ENCODE measurements at places on chromosomes 7 and 10.

GRCh38 chr10:22475651-22476600 is 130.6 kb downstream of the SPAG6 start:
- no peak for DNase-seq

DNA sequence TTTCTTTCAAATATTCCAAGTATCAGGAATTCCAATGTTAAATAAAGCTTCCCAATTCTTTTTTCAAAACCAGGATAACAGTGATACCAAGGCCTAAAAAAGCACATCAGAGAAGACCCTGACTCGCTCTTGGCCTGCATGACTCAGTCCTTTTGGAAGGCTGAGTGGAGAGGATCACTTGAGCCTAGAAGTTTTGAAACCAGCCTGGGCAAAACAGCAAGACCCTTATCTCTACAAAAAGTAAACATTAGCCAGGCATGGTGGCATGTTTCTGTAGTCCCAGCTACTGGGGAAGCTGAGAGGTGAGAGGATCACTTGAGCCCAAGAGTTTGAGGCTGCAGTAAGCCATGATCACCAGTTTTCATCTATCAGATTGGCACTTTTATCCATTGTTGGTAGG is 18.7 kb downstream of the NFE2L3 start:
- no peak for DNase-seq

GRCh38 chr7:146090023-146090645 is 26.5 kb upstream of the CNTNAP2 start:
- no peak for DNase-seq

DNA sequence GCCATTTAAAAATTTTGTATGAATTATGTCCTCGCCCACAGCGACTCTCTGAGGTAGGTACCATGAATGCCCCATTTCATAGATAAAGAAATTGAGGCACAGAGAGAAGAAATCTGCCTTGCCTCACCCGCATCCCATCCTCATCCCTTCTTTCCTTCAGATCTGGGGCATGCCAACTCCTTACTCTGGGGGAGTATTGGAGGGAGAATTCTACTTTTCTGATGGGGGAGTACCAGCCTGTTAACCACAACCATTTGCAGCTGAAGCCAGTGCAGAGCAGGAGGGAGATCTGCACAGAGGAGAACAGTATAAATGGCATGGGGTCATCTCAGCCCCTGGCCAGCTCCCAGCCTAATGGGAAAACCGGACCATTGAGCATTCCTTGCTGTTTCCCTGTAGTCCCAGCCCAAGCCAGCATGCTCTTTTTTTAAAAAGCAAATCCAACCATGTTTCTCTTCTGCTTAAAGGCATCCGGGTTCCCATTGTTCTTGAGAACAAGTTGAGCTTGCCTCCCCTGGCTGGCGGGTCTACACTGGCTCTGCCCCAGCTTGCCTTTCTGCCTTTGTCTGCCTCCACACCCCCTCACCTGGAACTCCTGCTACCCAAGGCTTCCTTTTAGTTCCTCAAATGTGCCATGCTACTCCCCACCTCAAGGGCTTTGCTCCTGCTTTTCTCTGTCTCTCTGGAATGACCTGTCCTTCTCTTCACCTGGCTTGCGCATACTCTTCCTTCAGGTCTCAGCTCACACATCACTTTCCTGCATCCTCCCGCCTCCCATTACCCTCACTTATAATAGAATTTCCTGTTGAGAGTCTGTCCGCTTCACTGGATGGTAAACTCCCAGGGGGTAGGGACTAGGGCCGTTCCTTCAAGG is 8.8 kb upstream of the ZNF503 start:
- DNase-seq, result no peak

GRCh38 chr10:7274293-7274692 is 136.5 kb downstream of the SFMBT2 start:
- DNase-seq, result no peak

GRCh38 chr10:35637462-35637861 is 4.6 kb downstream of the FZD8 start:
- DNase-seq, result no peak

- DNase-seq, result no peak
These were observed 51.0 kb upstream of the OSBPL3 start for GRCh38 chr7:25031007-25031406.

DNA sequence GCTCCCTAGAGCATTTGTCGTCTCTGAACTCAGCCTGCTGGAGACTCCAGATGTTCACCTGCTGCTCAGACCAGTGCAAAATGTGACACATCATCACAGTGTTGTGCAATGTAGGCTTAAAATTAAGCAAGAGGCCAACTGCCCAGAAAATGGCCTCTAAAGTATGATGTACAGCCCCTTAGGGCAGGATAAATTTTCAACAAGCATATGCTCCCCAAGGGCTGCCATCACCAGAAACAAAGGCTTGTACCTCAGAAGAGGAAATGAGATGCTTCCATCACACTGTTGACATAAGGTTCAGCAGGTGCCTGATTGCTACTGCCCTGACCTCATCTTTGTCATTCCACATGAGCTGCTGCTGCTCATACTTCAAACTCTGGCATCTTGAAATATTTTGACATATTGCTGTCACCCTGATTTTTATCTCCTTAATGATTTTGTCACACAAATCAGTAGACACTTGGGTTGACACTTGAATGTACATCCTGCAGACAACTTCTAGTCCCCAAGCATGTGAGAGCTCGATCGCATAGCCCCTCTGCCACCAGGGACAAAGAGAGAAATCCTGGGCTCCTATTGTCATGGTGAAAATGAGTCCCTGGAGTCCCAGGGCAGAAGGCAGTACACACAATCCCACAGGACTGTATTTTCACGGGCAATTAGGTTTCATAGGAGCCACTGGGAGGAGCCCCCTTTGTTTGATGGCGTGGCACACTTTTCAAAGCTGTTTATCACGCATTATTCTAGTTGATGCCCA is 219.7 kb upstream of the STK17A start:
- no peak for DNase-seq

DNA sequence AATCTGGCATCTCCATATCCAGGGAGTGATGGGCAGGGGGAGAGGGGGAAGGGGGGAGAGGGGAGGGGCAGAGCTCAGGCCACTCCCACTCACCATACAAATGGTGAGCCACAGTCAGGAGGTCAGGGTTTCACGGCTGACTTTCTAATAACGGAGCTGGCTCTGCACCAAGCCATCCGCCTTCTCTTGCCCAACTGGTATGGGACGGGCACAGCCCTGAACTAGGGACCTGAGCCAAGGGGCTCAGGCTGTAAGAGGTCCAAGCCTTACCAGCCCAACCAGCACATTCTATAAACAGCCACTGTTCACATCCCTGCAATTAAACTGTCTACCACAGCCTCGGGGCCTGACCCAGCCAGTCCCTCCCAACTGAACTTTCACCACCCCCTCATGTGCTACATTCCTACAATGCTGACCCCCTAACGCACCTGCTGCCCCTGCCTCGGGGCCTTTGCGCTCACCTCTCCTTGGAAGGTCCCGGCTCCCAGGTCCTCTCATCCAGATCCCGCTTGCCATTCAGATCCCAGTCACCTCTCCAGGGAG is 32.5 kb downstream of the RGS10 start:
- no peak for DNase-seq

DNA sequence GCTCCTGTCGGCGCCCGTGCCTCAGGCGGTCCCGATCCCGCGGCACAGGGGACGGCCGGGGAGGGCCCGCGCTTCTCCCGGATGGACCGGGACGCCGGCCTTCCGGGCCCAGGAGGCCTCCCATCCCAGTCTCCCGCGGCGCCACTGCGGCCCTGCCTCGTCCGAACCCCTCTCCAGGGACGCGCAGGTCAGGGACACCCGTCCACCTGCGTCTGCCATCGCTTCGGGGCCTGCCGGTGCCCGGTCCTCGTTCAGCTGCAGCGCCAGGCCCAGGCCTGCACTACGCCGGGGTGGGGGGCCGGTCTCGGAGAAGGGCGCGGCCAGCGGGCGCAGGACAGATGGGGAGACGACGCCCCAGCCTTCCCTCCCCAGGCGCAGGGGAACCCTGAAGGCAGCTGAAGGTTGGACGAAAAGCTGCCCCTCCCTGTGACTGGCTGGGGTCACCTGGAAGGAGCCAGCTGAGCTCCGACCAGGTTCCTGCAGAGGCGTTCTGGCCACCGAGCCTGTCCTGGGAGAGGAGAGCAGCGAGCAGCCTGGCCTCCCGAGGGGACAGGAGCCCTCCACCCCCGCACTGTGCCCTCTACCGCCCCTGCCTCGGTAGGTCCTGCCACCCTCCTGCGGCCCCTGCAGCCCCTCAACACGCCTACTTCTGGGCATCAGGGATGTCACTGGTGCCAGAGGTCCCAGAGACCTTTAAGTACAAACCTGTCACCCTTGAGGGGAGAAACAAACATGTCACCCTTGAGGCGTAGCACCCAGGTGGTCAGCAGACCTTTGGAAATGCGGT is 84.3 kb downstream of the LANCL2 start:
- DNase-seq, result no peak

- DNase-seq, result no peak
These were observed 7.6 kb downstream of the MMS19 start for GRCh38 chr10:97490592-97490991.

- no peak for DNase-seq
These were observed 77.5 kb upstream of the INSIG1 start for GRCh38 chr7:155219947-155220769.

DNA sequence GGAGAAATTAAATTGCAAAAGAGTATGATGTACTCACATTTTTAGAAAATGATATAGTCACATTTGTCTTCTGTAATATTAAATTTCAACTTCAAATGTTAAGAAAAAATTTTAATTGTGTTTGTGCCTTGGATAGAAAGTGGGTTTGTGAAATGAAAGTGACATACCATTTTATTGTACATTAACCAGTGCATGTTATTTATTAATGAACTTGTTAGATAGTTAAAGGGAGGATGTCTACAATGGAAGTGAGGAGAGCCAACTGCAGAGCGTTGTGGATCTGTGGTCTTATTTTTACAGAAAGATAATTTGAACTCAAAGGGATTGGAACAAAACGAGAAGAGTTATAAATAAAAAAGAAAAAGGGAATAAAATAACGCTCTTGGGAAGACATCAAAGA is 291.7 kb downstream of the ARL4A start:
- no peak for DNase-seq

GRCh38 chr10:100980311-100980710 is 7.0 kb downstream of the MRPL43 start:
- DNase-seq, result no peak

DNA sequence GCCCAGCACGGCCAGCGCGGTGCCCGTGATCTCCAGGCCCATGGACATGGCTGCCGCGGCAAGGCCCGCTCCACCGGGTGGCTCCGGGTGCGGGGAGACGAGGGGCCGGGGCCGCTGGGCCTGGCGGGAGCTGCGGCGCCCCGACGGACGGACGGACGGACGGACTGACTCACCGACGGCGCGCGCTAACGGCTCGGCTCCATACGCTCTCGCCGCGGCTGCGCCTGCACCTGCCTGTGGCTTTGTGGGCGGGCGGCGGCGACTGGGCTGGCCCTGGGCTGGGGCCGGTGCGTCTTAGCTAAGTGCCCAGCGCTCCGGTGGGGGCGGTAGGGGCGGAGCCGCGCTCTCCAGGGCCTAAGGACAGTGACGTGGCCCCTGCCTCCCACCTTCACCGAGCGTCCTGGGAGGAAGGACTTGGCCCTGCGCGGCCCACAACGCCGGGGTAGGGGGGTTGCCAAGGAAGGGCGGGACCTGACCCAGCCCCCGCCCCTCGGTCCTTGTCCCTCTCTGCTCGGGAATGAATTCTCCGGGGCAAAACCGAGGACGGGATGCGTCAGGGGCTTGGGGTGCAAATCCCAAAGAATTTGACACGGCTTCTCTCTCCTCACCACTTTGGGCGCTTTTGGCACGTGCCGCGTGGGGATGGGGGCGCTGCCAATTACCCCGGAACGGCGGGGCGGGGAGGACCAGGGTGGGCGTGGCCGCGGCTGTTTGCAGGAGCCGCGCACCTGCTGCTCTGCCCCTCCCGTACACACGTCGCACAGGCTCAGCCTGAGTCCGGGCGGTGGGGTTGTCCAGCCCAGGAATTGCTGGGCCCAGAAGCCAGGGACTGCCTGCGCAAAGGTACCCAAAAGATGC is at the start of gene CLDN3:
TSS of gene CLDN3 (minus strand) at position 269 of the 858 bp plus-strand sequence. CDS start at position 48, 221 bp downstream.
- DNase-seq, result no peak

GRCh38 chr10:75959912-75960311 is 528.5 kb downstream of the LRMDA start:
- no peak for DNase-seq

GRCh38 chr10:69409968-69410367 is 6.8 kb downstream of the TACR2 start:
- DNase-seq, result no peak

DNA sequence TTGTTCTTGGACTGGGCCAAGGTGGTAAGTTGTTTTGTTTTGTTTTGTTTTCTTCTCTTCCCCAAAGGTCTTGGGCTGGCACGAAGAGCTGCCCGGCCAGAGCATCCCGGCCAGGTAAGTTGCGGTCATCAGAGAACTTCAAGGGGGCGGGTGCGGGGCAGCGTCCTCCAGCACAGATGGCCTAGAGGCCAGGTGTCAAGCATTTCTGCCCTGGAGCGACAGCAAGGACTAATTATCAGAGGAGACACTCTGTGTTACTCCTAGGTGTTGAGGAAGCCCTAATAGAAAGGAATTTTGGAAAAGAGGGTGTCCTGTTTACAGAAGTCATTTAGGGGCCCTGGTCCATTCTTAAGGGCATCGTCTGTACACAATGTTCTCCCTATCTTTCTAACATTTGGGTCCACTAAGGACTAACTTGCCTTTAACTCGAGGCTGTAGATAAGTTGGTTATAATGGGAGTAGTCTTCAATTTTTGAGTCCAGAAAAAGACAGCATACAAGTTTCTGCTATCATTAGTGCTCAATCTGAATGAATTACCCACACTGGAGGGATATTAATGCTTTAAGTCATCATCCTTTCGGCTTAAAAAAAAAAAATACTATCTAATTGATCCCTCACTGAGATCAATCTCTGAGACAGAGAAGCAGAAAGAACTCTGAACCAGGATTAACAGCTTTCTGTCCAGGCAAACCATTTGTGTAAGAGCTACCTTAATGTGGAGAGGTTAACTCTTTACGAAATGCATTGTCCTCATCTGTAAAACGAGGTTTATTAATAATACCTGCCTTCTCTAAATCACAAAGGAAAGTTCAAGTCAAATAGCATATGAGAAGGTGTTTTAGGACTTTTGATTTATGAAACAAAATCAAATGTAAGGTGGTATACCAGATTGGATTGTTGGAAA is 1.5 kb downstream of the ITGB8 start:
- no peak for DNase-seq

- no peak for DNase-seq
These were observed 356.4 kb downstream of the TNS3 start for GRCh38 chr7:47225387-47226131.

DNA sequence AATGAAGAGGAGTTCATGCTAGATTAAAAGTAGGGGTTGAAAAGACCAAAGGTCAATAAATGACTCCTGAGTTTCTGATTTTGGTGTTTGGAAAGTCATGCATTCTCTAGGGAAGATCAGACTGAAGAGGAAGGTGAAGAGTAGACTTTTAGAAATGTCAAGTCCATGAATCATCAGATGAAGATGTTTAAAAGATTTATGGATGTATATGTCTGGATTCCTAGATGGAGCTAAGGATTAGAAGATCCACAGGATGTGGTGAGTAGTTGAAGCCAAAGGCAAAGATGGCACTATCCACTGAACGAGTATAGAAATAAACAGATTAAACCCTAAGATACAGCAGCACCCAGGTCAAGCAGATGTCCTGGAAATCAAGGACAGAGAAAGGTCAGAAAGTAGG is 298.5 kb downstream of the GPAM start:
- DNase-seq, result no peak

Data from omental fat pad (tissue), 4 donors.